MCF 10A (cell line): ENCODE measurements at places on chromosomes 1 and 21.

- no peak for DNase-seq
Measured at GRCh38 chr1:37825506-37825905, 17.5 kb upstream of the YRDC start.

DNA sequence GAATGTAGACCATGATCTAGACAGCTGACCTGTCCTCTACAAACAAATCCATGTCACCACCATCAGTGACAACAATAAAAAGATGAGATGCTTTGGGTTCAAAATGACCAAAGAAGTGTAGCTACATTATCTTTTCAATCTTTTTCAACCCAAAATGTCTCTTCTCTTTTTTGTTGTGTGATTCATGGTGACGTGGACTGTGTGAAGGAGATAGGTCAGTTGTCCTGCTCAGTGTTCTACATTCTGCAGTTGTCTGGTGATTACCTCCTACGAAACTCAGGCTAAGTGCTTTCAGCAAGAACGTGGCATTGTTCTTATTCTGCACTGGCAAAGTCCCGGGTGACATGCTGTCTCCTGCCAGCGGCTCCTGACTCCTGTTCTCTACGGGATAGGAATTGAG is 73.1 kb downstream of the PRKAB2 start:
- DNase-seq: no peak

DNA sequence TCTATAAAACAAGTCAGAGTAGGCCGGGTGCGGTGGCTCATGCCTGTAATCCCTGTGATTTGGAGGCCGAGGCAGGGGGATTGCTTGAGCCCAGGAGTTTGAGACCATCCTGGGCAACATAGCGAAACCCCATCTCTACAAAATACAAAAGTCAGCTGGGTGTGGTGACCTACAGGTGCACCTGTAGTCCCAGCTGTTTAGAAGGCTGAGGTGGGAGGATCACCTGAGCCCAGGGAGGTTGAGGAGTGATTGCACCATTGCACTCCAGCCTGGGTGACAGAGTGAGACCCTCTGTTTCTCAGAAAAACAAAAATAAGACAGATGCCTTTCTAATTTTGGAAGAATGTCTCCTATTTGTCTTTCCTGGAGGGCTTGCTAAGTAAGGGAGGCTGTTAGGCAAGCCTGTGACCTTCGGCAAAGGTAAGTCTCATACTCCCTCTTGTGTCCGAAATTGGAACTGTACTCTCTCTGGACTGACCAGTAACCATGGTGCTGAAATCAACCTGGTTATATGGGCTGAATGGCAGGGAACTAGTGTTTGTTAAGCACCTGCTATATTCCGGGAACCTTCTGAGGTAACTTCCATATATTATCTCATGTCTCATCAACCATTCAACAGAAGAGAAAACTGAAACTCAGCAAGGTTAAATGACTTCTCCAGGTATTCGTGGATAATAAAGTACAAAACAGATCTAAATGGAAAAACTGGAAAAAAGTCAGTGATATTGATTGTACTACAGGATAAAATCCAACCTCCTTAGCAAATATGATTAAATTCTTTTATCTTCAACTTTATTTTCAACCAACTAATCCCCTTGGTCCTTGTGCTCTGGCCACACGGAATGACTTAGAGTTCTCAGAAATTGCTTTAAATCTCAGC is 11.8 kb upstream of the RAB3B start:
- peak; percentile 89 for DNase-seq

- DNase-seq: no peak
Measured at GRCh38 chr1:180268556-180269075, 38.6 kb downstream of the LHX4 start.

DNA sequence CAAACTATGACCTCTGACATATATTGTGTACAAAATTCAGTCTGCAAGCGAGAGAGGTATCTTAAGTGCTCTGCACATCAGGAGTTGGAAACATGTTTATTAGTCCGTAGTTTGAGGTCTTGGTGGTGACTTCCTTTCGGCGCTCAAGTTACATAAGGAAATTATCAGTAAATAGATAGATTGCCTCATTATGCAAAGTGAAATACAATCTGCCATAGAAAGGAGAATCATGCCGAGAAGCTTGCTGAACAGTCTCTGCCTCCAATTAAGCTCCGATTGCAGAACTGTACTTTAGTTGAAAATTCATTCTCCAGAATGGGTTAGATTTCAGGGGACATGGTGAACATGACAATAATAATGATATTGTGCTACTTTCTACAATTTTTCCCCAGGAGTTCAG is 271.8 kb downstream of the BRINP2 start:
- no peak for DNase-seq
